ENCODE measurements at places on chromosomes 2 and 18.

DNA sequence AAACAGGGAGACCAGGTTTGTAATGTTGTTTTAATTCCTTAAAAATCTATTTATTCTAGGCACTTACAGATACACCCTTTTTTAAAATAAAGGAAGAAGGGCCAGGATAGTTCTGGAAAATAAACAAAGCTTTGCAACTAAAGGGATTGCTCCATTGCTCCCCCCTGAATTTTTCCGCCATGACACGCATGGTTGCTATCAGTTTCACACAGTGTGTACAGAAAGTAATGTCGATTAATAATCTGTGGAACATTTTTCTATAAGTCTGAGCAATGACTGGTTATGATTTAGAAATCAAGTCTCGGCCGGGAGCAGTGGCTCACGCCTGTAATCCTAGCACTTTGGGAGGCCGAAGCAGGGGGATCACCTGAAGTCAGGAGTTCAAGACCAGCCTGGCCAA is 90.8 kb downstream of the GAREM1 start:
- H3K36me3 ChIP-seq: peaks cover 3% of the 10 kb centered on the region
- no peak overlapping the region for H3K27ac ChIP-seq
- H3K4me3 ChIP-seq: no peak overlapping the region

GRCh38 chr2:20015482-20016083 is 3.1 kb upstream of the MATN3 start:
- peaks cover 6% of the 10 kb centered on the region for H3K4me1 ChIP-seq
- peaks cover 3% of the 10 kb centered on the region for H3K36me3 ChIP-seq
- H3K27ac ChIP-seq: no peak overlapping the region
- no peak for DNase-seq
- H3K4me3 ChIP-seq: no peak overlapping the region

DNA sequence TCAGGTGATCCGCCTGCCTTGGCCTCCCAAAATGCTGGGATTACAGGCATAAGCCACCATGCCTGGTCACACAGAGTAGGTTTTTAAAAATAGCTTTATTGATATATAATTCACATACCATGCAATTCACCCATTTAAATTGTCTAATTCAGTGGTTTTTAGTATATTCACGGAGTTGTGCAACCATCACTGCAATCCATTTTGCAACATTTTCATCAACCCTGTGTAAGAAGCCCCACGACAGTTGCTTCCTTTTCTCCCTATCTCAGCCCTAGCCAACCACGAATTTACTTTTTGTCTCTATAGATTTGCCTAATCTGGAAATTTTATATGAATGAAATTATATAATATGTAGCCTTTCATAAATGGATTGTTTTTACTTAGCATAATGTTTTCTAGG is 266.4 kb downstream of the NAPG start:
- peaks cover 3% of the 10 kb centered on the region for H3K4me1 ChIP-seq
- H3K4me3 ChIP-seq: no peak overlapping the region
- no peak for DNase-seq
- no peaks in the 10 kb centered on the region for H3K36me3 ChIP-seq
- H3K27me3 ChIP-seq: peaks cover 14% of the 10 kb centered on the region
- H3K27ac ChIP-seq: no peak overlapping the region

- H3K4me1 ChIP-seq: no peaks in the 10 kb centered on the region
- H3K36me3 ChIP-seq: peaks cover 6% of the 10 kb centered on the region
- no peaks in the 10 kb centered on the region for H3K27me3 ChIP-seq
- H3K4me3 ChIP-seq: no peak overlapping the region
- no peak for DNase-seq
- H3K27ac ChIP-seq: no peak overlapping the region
Observed at GRCh38 chr2:168171059-168171762, 76.2 kb downstream of the STK39 start.

DNA sequence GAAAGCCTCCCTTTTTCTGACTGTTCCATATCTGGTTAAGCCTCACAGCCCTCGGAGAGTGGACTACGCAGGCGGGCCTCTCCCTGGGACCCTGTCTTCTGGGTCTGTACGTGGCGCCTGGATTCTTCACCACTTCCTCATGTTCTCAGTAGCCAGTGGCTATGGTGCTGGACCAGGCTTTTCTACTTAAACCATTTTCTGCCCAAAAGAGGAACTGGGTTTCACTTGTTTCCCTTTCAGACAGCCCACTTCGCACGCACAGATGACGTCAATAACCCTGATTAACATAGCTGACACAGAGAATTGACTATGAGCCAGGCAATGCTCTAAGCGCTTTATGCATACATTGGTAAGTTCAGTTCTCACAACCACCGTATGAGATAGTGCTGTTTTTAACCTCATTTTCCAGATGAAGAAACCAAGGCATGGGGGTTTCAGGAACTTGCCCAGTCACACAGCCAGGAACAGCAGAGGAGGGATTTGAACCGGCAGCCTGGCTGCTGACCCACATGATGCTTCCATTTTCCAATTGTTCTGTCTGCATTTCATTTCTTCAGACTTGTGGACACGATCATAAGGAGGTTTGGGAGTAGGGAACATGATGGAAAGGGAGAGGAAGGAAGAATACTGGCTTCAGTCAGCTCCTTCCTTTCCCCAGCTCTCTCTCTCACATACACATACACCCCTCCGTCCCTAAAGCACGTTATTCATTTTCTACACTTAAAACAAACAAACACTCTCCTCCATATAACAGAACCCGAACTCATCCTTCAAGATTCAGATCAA is 41.7 kb downstream of the MYOM1 start:
- no peaks in the 10 kb centered on the region for H3K27me3 ChIP-seq
- peaks cover 3% of the 10 kb centered on the region for H3K4me1 ChIP-seq
- no peak overlapping the region for H3K27ac ChIP-seq
- H3K36me3 ChIP-seq: no peaks in the 10 kb centered on the region
- no peak overlapping the region for H3K4me3 ChIP-seq

- no peak overlapping the region for H3K27ac ChIP-seq
- H3K36me3 ChIP-seq: peaks cover 4% of the 10 kb centered on the region
- peaks cover 4% of the 10 kb centered on the region for H3K27me3 ChIP-seq
- H3K4me3 ChIP-seq: no peak overlapping the region
Observed at GRCh38 chr2:129274918-129275317, 704.5 kb upstream of the RAB6C start.

Measured in progenitor cell of endocrine pancreas (in vitro differentiated cells).